Activated T-cell treated with anti-CD3 and anti-CD28 coated beads, Interleukin-2, amount 50 U/mL, for 1 hour (primary cell): ENCODE measurements at places on chromosomes 13 and 19.
A peak's percentile ranks its signal among the peaks of the same experiment; 100 is the strongest.

DNA sequence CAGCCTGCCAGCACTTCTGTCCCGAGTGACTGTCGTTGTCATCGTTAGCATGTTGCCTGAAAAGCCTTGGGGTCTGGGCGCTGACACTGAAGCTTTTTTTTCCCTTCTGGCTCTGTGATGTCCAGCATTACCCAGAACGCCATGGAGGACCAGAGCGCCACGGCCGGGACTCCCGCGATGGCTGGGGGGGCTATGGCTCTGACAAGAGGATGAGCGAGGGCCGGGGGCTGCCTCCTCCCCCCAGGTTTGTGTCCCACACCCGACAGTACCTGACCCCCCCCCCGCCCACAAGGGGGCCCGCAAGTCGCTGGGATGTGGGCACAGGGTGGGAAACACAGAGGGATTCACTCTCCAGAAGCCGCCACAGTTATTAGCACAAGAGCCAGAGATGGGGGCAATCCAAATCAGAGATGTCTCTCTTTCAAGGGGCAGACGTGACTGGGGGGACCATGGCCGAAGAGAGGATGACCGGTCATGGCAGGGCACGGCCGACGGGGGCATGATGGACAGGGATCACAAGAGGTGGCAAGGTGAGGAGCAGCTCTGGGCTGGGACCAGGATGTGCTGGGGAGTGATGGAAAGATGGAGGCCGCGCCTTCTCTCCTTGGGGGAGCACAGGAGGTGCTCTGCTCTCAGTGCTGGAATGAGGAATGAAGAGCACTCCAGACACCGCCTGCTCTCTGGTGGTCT is 13.2 kb downstream of the MICOS13 start:
- no peak for DNase-seq

- DNase-seq: no peak
Observed at GRCh38 chr13:50255639-50256038, 240.4 kb downstream of the KCNRG start.

DNA sequence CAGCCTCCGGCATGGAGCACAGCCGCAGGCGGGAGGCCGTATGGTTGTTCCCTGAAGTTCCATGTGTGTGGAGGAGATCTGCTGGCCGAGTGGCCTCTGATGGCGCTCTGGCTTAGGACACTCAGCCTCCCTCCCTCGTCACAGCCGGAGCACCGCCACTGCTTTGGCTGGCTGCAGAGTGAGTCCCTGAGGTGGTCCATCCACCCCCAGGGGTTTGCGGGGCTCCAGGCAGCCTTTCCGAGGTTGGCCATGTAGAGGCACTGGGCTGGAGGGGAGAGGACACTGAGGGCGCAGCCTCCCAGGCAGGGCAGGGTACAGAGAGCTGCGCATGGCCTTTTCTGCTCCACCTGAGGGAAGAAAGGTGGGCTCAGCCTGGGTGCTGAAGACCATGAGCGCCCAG is 19.8 kb upstream of the NPAS1 start:
- DNase-seq: no peak

DNA sequence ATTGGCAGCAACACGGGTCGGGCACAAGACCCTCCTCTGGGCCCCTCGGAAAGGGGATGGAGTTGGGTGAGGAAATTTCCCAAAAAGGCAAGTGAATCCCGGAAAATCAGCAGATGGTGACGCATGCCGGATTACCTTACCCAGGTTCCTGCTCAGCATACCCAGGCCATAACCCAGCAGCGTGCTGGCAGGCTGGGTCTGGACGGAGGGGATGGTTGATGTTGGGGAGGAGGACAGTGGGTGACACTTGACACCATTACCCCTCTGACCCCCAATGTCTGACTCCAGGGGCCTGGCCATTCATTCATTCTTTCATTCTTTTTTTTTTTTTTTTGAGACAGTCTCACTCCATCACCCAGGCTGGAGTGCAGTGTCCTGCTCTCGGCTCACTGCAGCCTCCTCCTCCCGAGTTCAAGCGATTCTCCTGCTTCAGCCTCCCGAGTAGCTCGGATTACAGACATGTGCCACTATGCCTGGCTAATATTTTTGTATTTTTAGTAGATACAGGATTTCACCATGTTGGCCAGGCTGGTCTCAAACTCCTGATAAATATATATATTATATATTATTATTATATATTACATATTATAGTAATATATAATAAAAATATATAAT is 799 bp downstream of the PVR start:
- DNase-seq: no peak

DNA sequence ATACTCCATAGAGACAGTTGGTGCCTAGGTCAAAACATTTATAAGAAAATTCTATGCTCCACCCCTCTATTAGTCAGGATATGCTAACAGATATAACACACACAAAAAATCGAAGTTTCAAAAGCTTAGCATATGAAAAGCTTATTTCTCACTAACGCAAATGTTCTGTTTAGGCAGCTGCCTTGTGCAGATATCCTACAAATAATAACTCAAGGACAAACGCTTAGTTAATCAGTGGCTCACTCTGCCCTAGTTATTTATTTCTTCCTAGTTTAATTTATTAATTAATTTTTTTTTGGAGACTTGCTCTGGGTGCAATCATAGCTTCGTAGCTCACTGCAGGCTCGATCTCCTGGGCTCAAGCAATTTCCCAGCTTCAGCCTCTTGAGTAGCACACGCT is 259.7 kb upstream of the GPC6 start:
- no peak for DNase-seq

- peak; percentile 56 for DNase-seq
Observed at GRCh38 chr19:42596391-42597072, 1.8 kb upstream of the CEACAM8 start.

- DNase-seq: no peak
Observed at GRCh38 chr13:111893607-111894443, 173.1 kb upstream of the SOX1 start.

DNA sequence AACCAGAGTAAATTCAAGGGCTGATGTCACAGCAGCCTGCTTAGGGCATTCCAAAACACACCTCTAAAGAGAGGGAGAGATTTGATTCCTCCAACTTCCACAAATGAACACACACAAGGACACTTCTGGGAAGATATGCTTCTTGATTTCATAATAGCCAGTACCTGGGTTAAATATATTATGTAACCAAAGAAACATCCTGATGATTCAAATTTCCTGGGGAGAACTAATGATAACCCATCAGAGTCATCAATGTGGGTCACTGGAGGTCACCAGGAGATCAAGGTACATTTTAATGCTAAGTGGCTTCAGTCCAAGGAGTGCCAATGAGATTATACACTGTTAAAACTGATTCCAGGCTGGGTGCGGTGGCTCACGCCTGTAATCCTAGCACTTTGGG is 54.0 kb upstream of the DOCK9 start:
- DNase-seq: no peak

GRCh38 chr19:5041913-5042187 is 72.9 kb downstream of the KDM4B start:
- no peak for DNase-seq

- DNase-seq: no peak
Observed at GRCh38 chr13:113397608-113398425, 33.9 kb upstream of the GRTP1 start.
